ENCODE measurements at places on chromosomes 2 and 18.

DNA sequence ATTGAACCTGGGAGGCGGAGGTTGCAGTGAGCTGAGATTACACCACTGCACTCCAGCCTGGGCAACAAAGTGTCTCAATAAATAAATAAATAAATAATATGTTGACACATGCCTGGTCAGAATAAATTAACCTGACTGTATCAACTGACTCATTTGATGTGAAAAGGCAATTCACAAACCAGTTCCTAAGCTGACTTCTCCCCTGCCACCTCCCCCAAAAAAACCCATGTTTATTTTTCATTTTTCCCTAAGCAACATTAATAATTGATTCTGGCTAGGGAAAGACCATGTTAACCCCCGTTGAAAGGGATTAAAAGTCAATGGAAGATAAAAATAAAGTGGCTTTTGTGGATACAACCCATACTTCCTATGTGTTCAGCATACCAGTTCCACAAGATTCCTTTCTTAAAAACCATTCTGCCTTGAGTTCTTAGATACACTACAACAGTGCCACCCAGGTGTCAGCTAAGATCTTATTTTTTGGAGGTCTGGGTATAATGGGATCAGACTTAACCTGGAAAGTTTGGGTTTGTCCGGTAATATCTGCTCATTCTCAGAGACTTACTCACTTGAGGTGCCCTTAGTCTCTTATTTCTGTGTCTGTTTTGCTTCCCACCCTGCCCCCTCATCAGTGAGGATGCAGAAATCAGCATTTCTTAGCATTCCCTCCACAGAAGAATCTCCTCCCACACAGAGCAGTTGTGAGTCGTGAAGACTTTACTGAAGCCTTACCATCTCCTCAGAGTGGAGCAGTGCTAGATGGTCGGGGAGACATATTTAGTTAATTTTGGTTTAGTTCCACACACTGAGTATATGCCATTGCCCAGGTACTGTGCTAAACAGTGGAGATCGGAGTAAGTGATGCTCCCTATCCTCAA, 10.1 kb upstream of the MCFD2 start:
- DNase-seq, result no peak

DNA sequence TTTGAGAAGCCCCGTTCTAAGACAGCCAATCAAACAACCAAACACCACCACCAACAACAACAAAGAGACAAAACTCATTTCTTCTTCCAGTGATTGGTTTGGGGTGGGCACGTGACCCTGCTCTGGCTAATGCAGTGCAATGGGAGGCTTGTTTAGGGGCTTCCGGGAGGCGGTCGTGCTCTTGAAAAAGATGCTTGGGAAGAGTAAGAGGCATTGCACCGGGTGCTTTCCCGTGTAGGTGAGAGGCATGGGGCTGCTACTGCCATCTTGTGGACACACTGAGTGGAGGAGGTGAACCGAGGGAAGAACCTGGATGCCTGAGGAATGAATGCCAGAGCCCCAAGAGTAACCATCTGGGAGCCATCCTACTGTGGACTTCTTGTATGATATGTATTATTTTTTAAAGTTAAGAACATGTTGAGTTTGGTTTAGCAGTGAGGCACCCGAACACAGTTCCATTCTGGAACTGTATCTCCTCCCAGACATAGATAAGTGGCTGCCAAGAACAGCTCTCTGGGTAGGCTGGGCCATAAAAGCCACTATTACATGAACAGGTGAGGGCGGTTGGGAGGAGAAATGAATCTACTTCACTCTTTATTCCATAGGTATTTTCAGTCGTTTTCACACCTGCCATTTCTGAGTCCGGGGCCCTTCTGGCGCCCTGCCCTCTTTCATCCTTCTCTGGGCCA, 19.1 kb upstream of the ARHGAP25 start:
- DNase-seq, result no peak

- DNase-seq, result peak; percentile 52
These were observed 49.3 kb upstream of the RAB6D start for GRCh38 chr2:131413148-131413747.

DNA sequence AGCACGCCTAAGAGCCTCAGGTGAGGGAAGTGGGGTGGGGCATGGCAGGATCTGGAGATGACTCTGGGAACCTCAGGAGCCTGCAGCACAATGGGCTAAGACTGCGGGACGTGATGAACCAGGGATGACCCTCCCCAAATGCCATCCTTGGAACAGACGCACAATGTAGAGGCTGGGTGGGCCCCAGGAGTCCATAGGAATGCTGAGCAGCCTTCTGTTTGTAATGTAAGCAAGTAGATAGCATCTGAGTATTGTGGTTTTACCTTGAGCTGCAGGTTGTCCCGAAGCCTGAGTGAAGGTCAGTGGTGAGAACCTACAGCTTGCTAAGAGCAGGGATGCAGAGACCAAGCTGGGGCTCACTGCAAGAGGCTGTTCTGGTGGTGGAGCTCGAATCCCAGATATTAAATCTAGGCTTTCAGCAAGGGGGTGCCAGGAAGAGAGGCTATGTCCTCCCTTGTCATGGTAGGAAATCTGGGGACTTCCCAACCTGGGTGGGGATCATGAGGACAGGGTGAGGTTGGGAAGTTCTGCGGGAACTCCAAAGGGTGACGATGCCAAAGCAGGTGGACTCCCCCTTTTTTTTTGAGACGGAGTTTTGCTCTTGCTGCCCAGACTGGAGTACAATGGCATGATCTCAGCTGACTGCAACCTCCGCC, 5.8 kb downstream of the SCTR start:
- no peak for DNase-seq

- DNase-seq, result no peak
These were observed 367.0 kb downstream of the RND3 start for GRCh38 chr2:150120326-150120955.

All from right renal cortex interstitium (tissue), 3 donors.